Brain pericyte (primary cell): ENCODE measurements at places on chromosomes 6 and 20.

GRCh38 chr6:36098920-36099647 lies 31.2 kb upstream of the MAPK13 start:
- DNase-seq: no peak

GRCh38 chr20:40771848-40772511 lies 82.9 kb upstream of the MAFB start:
- DNase-seq: no peak

- DNase-seq: no peak
Measured at GRCh38 chr6:79713701-79714322, 82.7 kb downstream of the SH3BGRL2 start.

- DNase-seq: no peak
Measured at GRCh38 chr6:37943436-37944058, 124.0 kb downstream of the ZFAND3 start.

DNA sequence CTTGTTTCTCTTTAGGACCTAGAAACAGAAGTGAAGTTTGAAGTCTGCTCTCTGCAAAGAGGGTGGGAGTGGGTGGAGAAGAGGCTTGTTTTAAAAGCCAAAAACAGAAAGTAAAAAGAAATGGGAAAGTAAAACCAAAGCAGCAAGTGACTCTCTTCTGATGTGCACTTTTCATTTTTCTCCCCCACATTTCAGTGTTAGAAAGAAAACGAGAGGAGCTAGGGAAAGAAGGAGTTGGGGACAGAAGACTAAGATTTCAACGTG lies 1.3 kb downstream of the C6orf141 start:
- DNase-seq: no peak

GRCh38 chr20:34874094-34874654 lies 1.5 kb upstream of the GGT7 start:
- DNase-seq: peak; percentile 67

DNA sequence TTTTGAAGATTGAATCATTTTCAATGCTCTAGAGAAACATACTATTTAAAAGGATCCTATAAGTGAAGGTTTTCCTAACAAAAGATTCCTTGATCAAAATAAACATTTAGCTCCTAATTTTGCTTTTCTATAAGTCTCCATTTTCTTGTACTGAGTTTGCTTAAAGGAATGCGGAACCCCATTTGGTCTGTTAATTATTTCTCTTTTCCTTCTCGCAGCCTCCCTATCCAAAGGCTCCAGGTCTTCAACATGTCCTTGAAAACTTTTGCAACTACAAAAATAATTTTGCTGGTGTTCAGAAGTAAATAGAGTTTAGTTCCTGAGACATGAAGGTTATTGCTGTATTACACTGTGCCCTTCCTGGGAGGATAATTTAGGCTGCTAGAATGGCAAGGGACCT lies 8.3 kb upstream of the NPEPL1 start:
- no peak for DNase-seq

GRCh38 chr20:48489046-48489463 lies 338.7 kb downstream of the PREX1 start:
- DNase-seq: no peak
